ENCODE measurements at places on chromosomes 12 and 14.

DNA sequence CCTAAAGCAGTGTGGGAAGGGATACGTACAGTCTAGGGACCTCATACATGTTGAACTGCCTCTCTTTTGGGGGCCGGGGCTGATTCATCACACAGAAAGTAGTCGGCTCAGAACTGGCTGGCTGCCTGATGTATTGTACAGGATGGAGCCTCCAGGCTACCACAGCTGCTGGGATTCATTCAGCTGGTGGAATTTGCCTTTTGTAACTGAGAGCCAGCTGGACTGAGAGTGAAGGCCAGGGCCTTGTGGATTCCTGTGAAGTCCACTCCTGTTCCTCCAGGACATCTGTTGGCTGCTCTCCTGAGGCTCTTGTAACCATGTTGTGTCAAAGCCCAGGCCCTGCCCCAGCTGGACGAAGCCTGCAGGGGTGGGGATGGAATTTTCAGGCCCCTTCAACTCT lies 116.3 kb upstream of the PRICKLE1 start:
- no peak for DNase-seq

DNA sequence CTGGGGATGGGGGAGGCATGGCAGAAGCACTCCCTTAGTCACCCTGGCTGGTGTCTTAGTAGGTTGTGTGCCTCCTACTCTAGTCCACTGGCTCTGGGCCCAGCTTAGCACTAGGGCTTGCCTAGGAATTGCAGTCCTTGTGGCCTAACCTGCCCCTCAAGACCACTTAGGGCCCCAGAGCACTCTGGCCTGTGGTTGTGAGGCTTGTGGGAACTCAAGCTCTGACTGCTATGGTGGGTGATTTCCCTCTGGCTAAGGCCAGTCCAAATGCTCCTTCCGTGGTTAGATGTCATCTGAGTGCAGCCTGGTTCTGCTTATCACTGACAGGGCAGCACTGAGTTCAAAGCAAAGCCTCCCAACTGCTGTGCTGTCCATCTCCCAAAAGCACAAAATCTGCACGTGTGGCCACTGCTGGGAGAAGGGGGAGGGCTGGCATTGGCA lies 20.2 kb downstream of the FGD4 start:
- DNase-seq: no peak

DNA sequence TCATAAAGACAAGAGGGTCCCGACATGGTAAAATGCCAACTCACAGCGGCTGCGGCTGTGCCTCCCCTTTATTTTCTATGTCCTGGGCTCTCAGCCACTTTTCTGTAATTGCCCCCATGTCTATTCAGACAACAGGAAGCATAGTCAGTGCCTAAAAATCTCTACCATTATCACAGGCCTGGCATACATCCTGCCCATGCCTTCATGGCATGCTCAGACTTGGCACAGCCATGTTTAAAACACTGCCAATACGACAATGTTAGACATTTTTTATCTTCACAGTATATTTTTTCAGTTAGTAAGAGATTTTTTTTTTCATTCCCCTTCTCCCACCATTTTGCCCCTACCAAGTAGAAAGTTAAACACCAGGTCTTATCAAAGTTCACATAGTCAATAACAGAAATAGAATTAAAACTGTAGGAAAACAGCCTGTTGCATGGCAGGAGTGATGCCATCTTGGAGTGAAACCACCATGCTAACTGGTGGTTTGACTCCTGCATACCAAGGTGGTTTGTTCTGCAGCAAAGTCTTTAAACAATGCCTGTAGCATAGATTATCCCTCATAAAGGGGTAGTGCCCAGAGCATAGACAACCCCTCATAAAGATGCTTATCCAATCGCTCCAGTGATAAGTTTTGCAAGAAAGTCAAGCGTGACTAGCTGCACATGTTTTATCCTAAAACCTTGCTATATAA lies 18.9 kb upstream of the CERS5 start:
- DNase-seq: no peak

DNA sequence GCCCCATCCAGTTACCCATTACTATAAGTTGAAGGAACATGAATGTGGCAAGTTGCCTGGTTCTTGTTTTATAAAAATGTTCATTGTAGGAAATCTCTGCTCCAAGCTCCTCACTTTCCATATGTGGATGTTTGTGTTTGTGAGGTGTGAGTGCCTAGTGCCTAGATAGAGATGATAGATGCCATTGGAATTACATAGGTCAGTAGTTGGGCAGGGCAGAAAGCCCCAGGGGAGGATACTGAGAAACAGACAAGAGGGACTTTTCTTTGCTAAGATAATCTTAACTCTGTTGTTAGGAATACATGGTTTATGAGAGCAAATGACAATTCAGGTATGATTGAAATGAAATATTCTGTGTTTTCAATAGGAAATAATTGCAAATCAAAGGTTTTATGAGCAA lies 226.3 kb upstream of the GRIP1 start:
- DNase-seq: no peak

- no peak for DNase-seq
Observed at GRCh38 chr12:125983094-125983783, 918.0 kb downstream of the AACS start.

GRCh38 chr14:39875028-39875427 lies 442.8 kb upstream of the FBXO33 start:
- no peak for DNase-seq

DNA sequence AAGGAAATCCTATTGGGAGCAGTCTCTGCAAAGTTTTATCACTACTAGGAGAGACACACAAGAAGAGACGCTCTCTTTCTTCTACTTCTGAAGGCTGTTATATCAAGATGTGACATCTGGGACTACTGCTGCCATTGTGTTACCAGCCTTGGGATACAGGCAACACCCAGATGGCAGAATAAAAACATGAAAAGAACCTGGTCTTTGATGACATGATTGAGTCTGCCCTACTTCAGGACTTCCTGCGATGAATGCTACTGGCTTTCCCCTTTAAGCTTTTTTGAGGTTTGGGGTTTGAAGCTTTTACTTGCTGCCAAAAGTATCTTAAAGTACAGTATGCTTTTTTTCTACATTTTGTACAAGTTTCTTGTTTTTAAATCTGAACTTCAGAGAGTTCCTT lies 29.2 kb upstream of the TRHDE start:
- DNase-seq: no peak
